ENCODE measurements at places on chromosomes 7 and 10.

DNA sequence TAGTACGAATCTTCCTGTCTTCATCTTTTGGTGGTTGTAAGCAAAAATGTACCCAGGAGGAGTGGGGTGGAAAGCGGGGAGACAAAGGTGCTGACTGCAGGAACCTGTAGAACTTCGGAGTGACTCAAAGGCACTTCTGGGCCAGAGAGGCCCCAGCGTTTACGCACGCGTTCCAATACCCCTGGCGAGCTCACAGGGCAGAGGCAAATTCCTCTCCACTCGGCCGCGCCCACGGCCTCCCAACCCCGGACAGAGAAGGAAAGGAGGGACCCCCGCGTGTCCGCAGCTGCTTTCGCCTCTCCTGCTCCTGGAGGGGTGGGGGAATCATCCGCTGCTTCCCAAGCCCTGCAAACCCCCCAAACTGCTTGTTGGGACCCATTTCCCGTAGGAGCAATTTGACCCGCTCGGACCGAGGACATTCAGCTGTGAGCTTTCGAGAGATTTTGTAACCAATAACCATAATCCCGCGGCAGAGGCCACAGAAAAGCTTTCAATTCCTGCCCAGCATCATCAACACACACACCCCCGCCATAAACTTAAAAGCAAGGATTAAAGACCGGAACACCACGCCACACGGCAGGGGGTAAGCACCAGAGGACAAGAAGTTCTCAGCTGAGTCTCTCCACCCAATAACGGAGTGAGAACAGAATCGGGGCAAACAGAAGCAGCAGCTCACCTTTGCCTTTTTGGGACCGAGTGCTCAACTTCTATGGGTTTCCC lies 2.3 kb downstream of the IGF2BP3 start:
- DNase-seq = peak; percentile 9

DNA sequence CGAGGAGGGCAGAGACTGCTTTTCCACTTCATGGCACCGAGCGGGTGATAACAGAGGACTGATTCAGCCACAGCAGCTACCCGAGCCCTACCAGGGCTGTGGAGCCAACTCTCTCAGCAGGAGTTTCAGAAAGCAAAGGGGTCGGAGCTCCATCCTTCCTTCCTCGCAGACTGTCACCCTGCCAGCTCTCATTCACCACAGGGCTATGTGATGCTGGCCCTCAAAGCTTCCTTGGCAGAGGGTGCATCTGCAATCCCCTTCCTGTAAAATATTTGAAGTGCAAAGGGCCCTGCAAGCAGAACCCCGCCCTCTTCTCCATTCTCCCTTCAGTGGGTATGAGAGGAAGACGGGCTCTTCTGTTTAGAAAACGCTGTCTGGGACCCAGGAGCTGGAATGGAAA lies 105.3 kb upstream of the LYZL2 start:
- no peak for DNase-seq

DNA sequence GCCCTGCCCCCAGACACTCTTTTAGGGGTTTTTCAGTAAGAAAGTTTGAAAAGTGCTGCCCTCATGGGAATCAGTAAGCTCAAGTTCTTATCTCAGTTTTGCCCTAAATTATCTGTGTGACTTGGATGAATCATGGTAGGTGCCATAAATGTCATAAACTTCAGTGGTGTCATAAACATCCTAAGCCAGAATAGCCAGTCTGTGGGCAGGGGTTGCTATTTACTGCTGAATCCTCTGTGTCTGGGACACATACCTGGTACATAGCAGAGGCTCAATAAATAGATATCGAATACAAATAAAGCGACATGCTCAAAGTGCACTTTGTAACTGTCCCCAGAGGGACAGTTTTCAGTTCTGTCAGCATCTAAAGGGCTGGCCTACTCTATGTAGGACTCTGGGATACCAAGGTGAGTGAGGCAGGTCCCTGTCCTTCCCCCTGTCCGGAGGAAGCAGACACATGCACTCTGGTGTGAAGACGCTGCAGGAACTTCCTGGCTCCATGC lies 502.1 kb downstream of the RPS24 start:
- DNase-seq = no peak

DNA sequence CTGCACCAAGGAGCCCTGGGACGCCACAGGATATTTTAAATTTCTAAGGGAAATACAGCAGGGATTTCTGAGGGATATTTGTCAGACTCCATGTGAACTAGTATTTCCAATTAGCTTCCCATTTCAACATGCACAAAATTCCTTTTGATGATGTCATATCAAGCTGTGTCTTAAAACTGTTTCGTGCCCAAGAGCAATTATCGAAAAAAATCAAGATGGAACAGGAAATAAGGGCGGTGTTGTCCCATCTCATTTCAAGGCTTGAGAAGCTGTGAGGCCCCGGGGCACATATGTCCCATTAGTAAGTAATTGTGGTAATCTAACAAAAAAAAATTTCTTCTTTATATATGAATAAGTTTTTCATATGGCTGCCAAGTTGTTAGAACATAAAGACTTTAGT lies 47.4 kb downstream of the PPP1R17 start:
- no peak for DNase-seq

DNA sequence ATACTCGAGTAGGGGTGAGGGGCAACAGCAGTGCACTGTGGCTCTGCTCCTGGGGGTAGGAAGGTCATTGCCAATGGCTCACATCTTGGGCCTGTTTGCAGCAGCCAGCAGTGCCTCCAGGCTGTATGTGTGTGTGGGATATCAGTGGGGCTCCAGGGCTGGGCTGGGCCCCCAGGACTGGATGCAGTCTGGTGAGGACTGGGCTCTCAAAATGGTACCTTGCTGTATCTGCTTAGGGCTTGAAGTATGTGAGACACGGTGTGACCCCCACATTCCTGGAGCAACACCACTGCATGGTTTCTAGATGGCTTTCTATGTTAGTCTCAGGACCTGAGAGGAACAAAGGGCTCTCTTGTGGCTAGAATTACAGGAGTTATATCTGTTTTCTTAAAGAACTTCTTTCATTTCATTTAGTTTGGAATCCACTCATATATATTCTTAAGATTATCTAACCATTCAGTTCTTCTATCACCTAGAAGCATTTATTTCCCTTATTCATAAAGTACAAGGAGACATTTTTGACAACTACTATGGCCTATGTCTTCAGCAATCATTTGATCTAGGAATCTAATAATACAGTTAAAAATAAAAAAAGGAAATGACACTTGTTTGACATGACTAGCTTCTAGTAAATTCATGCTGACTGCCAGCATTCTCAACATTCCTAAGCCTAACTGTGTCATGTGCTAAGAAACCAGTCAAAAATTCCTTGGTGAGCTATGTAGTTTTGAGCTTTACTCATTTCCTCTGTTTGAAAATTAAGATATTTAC lies 443.2 kb upstream of the SEMA3A start:
- DNase-seq = no peak

DNA sequence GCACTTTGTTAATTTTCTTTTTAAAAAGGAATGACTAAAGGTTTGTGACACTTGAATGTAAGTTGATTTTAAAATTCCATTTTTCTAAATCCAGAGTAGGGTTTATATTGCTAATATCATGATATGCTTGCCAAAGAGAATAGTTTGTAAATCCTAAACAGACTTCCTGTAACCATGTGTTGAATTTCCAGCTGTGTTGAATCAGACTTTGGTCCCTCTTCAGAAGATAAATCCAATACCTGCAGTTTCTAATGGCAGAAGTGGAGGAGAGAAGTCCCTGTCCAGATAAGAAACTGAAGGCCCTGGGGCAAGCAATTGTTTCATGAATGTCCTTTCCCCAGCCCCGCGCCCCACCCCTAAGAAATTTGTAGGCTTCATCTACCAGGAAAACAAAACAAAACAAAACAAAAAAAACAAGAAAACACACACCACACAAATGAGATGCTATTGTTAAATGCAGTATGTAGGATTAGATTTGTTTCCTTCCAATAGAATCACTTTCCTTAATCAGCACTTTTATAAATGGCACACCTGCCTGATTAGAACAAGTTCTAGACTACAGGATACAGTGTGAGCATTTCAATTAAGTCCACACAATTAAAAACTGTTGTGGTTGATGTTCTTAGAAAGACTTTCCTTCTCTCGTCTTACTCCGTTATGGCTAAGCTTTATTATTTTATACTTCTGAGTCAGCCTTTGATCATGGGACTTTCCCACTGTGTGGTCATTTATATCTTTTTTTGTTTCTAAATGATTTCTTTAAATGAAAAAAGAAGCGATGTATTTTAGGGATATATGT lies 122.8 kb downstream of the KAT6B start:
- no peak for DNase-seq

GRCh38 chr7:122316467-122317388 lies 12.2 kb upstream of the FEZF1 start:
- DNase-seq = peak; percentile 8

DNA sequence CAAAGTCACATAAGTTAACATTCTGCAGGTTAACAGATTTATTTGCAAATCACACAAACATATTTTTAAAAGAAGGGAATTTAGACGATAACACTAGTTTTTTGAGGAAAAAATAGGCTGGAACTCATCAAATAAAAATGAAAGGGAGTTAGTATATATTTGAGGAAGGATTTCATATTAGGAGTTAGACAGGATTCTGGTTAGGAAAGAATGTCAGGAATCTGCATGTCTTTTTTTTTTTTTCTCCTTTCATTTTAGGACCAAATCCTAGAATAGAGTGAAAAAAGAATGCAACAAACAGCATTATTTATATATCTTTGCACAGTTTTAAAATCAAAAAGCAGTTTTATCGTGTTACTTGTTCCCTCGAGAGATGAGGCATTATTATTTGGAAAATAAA lies 8.9 kb upstream of the TRDMT1 start:
- no peak for DNase-seq

DNA sequence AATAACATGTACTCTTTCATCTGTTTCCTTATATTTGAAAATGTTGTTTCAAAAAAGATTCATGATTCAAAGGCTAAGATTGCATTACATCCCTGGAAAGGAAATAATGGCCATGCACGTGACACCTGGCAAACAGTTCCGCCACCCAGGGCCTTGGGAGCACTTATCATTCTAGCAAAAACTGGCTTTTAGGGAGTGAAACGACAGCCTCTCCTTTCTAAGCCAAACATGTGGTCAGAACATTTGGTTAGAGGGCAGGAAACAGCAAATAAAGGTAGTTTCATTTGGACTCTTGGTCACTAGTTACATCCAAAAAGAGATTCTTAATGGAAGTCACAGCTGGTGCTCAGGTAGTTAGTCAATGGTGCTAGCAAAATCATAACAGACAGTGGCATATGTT lies 83.5 kb downstream of the FAS start:
- DNase-seq = no peak

- DNase-seq = no peak
Measured at GRCh38 chr7:142454862-142455261, 197.0 kb upstream of the PRSS58 start.

DNA sequence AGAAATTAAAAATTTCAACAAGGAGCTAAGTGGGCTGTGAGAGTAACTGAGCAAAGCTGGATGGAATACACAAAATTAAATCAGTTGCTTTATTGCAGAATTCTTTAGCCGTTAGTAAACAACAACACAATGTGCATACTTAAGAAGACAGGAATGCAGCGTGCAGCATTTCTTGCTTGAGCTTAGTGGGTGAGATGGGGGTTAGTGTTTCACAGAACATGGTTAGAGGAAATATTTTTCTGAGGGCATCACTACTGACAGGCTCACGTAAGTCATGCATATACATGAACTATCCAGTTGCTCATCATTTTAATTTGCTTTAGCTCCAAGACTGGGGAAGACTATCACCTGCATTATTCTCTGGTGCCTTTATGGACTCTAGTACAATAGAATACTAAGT lies 80.8 kb downstream of the CD36 start:
- no peak for DNase-seq

DNA sequence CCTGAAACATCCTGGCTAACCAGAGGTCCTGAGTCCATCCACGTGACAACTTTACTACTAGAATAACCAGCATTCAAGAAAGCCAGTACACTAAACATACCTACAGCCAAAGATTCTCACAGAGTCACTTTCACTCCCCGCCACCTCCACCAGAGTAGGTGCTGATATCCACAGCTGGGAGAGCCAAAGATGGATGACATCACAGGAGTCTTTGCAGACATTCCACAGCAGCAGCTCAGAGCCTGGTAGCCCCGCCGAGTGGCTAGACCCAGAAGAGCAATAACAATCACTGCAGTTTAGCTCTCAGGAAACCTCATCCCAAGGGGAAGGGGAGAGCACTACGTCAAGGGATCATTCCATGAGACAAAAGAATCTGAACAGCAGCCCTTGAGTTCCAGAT lies 13.5 kb upstream of the ADAM22 start:
- no peak for DNase-seq

GRCh38 chr7:70472601-70473237 lies 659.2 kb upstream of the GALNT17 start:
- no peak for DNase-seq

DNA sequence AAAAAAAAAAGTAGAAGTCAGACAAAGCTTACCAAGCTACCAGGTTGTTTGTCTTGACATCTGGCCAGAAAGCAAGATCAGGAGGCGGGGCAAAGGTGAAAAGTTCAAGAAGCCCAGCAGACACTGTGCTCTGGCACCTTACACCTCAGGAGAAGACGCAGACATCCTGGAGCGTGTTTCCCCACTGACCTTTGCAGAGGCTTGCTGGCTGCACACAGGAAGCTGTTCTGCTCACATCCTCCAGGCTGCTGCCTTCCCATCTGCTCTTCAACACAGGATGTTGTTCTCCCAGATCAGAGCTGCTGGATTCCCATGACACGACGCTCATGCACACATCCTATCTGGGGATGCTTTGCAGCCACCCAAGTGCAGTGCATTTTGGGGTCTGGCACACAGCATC lies 174.4 kb upstream of the KIAA1217 start:
- no peak for DNase-seq

- no peak for DNase-seq
Measured at GRCh38 chr10:73857446-73857845, 16.9 kb downstream of the CAMK2G start.

DNA sequence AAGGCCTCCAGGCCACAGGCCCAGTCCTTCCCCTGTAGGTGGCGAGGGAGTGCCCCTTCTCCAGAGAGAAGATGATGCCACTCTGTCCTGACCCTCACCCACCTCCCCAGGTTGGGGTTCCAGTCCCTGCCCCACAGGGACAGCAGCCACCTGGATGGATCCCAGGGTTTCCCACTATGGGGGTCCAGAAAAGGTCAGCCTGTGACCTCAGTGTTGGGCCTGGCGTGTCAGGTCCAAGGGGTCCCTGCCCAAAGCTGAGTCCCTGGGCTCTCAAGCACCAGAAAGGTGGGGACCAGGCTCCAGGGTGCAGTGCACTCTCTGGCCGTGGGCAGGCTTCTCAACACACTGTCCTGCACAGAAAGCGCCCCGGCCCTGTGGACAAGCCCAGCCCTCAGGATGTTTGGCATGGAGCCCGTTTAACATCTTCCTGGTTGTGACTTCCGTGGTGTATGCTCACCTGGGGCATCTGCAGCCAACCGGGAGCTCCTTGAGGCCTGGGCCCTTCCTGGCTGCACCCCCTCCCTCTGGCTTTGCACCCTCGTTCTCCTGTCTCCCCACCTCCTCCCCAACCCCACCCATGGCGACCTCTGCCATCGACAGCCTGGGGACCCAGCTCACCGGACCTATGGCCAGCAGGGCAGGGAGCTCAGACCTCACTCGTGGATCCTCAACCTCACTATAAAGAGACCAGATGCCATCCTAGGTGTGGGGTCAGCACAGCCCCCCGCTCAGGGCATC lies 58.3 kb upstream of the PPP2R2D start:
- no peak for DNase-seq

GRCh38 chr10:131621784-131622624 lies 278.8 kb upstream of the PPP2R2D start:
- no peak for DNase-seq

- no peak for DNase-seq
Measured at GRCh38 chr10:49611166-49611815, 1.2 kb downstream of the SLC18A3 start.

- no peak for DNase-seq
Measured at GRCh38 chr7:112745635-112746034, 44.6 kb downstream of the TMEM168 start.
